ENCODE measurements at places on chromosomes 3 and 15.

GRCh38 chr15:63990454-63990853 is 55.8 kb downstream of the DAPK2 start:
- no peak for DNase-seq

DNA sequence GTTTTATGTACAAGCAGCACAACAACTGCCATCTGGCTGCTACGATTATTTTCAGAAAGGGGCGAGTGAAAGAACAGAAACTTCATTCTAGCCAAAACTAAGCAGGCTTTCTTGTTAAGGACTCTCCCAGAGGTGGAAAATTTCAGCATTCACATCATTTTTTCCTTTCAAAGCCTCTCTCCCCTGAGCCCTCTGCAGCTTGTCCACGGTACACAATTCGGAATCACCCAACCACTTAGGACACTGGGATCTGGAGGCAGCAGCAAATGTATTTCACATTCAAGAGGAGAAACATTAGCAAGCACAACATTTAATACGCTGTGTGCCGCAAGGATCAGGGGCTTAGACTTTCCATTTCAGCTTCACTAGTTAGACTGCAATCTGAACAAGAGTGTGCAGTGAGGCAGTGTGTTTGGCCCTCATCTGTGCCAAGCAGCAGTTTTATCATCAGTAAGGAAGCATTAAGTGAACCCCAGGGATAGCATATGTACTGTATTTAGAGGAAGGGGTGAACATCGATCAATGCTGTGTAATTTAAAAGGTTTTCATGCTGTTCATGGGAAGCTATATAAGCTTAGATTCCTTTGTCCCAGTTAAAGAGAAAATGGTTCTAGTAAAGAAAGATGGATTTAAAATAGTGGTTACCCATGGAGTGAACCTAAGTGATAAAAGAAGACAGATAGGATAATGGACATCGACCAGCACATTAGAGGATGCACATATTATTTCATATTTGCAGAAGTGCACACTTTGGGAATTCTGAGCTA is 504.9 kb downstream of the TBL1XR1 start:
- DNase-seq: no peak

DNA sequence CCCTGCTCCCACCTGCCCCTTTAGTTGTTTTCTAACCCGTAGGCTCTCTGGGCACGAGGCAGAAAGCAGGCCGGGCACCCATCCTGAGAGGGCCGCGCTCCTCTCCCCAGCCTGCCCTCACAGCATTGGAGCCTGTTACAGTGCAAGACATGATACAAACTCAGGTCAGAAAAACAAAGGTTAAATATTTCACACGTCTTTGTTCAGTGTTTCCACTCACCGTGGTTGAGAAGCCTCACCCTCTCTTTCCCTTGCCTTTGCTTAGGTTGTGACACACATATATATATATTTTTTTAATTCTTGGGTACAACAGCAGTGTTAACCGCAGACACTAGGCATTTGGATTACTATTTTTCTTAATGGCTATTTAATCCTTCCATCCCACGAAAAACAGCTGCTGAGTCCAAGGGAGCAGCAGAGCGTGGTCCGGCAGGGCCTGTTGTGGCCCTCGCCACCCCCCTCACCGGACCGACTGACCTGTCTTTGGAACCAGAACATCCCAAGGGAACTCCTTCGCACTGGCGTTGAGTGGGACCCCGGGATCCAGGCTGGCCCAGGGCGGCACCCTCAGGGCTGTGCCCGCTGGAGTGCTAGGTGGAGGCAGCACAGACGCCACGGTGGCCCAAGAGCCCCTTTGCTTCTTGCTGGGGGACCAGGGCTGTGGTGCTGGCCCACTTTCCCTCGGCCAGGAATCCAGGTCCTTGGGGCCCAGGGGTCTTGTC is 48.5 kb downstream of the PGPEP1L start:
- no peak for DNase-seq

GRCh38 chr15:93072411-93073394 is 16.3 kb downstream of the RGMA start:
- DNase-seq: no peak

- DNase-seq: peak; percentile 69
These were observed 19.2 kb upstream of the GSK3B start for GRCh38 chr3:120113128-120114116.

- DNase-seq: peak; percentile 91
These were observed 326.1 kb downstream of the SATB1 start for GRCh38 chr3:18098960-18099587.

- no peak for DNase-seq
These were observed 299.6 kb upstream of the NR2E3 start for GRCh38 chr15:71510763-71511162.

GRCh38 chr3:11545186-11545851 is 98.4 kb downstream of the VGLL4 start:
- DNase-seq: no peak

GRCh38 chr3:151439652-151440125 is 21.2 kb downstream of the IGSF10 start:
- DNase-seq: peak; percentile 6

- no peak for DNase-seq
These were observed 157.8 kb downstream of the IL1RAP start for GRCh38 chr3:190671658-190672057.

DNA sequence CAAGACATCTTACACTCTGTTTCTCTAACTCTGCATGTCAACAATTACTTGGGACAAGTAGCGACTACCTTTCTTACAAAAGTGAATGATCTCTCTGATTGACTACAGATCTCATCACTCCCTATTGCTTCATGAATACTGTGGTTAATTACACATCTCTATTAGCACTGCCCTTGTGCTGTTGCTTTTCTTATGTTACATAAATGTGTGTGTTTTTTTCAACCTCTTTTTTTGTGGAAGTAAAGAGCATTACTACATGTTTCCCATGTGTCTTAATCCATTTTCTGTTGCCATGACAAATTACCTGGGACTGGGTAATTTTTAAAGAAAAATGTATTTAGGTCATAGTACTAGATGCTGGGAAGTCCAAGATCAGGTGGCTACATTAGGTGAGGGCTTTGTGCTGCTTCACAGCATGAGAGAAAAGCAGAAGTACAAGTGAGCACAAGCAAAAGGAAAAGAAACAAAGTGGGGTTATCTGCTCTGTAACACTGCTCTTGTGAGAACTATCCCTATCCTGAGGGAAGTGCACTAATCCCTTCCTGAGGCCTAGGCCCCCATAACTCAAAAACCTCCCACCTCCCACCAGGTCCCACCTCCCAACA is 298.2 kb upstream of the SATB1 start:
- no peak for DNase-seq

Measured in SW 1271 (cell line).